ENCODE measurements at places on chromosomes 3 and 15.

GRCh38 chr3:67384016-67384415 lies 270.4 kb downstream of the SUCLG2 start:
- no peak overlapping the region for H3K4me3 ChIP-seq
- H3K36me3 ChIP-seq, result peaks cover 4% of the 10 kb centered on the region
- DNase-seq, result no peak
- no peak overlapping the region for H3K27ac ChIP-seq
- no peaks in the 10 kb centered on the region for H3K27me3 ChIP-seq

GRCh38 chr15:51765751-51766150 lies 14.4 kb downstream of the TMOD2 start:
- peaks cover 7% of the 10 kb centered on the region for H3K4me1 ChIP-seq
- H3K4me3 ChIP-seq, result no peak overlapping the region
- no peak for DNase-seq
- no peaks in the 10 kb centered on the region for H3K36me3 ChIP-seq

DNA sequence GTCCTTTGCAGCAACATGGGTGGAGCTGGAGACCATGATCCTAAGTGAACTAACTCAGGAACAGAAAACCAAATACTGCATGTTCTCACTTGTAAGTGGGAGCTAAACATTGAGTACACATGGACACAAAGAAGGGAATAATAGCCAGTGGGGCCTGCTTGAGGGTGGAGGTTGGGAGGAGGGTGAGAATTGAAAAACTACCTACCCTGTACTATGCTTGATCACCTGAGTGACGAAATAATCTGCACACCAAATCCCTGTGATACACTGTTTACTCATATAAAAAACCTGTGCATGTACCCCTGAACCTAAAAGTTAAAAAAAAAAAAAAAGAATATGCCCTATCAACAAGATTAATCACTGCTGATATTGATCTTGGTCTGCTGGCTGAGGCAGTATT lies 58.7 kb upstream of the ADAMTSL3 start:
- H3K27me3 ChIP-seq, result no peaks in the 10 kb centered on the region
- no peaks in the 10 kb centered on the region for H3K36me3 ChIP-seq
- DNase-seq, result no peak

DNA sequence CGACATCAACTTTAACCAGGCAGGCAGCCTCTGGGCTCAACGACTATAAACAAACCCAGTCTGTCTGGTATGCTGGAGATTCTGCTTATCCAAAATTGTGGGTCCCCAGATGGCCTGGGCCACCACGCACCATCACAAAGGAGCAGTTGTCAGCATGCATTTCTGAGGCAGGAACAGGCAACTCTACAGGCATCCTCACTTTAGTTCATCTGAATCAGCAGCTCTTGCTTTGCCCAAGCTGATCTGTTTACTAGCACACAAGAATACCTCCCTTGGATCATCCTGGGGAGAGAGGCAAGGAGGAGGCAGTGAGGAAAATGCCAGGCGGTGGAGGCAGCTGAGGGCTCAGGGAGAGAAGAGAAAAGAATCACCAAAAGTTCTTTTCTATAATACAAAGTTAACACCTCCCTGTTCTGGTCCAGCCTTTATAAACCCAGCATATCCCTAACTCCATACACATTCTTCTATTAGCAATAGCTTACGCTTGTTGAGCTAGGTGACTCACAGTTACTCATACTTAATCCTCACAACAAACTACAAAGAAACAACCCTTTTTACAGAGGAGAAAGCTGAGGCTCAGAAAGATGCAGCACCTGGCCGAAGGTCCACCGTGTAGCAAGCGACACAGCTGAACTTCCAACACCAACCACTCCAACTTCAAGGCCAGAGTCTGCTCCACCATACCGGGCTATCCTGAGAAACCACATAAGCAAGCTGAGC lies 33.6 kb downstream of the ZDHHC3 start:
- H3K36me3 ChIP-seq, result peaks cover 6% of the 10 kb centered on the region
- H3K27me3 ChIP-seq, result no peaks in the 10 kb centered on the region
- H3K4me1 ChIP-seq, result no peaks in the 10 kb centered on the region
- H3K27ac ChIP-seq, result no peak overlapping the region
- no peak for DNase-seq

DNA sequence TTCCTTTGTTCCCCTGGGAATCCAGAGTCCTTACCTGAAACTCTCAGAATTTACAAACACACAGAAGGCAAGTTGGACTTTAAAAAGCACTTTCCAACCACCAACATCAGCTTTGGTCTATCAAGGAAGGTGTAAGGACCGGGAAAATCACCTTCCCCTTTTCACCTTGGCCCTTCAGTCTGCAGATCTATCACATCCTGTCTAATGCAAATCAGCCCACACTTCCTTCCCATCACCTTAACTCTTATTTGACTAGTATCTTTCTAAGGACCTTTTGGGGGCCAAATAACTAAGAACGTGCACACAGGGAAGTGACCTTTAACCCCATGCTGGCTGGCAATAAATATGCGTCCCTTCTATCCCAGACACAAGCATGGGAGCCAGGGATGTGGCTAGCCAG lies 320.6 kb downstream of the ARRDC4 start:
- H3K36me3 ChIP-seq, result no peaks in the 10 kb centered on the region
- H3K4me3 ChIP-seq, result no peak overlapping the region
- no peaks in the 10 kb centered on the region for H3K4me1 ChIP-seq
- H3K27ac ChIP-seq, result no peak overlapping the region
- no peaks in the 10 kb centered on the region for H3K27me3 ChIP-seq

All from T-cell (primary cell).